Stimulated activated CD4-positive, alpha-beta T cell treated with anti-CD3 and anti-CD28 coated beads, TNF-alpha, amount 100 ng/mL, for 4 hours (primary cell): ENCODE measurements at places on chromosomes 4 and X.
A peak's percentile ranks its signal among the peaks of the same experiment; 100 is the strongest.

DNA sequence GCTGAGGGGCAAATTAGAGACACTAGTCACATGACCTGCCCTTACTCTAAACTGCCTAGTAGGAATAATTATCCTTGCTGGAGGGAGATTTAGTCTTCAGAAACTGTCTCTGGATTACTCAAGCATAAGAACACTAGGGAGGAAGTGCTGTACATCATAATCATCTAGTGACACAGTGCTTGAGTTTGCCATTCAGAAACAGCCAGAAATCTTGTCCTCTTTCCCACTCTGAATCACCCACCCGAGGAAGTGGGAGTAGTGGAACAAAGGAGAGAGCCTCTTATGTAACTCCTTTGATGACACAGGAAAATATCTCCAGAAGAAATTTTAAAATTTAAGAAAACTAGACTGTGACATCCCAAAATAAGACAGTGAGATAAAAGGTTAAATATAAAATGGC is 69.3 kb upstream of the PCDH19 start:
- DNase-seq = no peak

- DNase-seq = no peak
These were observed 294.1 kb downstream of the ARHGAP10 start for GRCh38 chr4:148025981-148026380.

GRCh38 chrX:47849778-47850177 is 13.1 kb downstream of the ZNF81 start:
- no peak for DNase-seq

GRCh38 chr4:163493643-163494359 is 689 bp upstream of the TMA16 start:
- no peak for DNase-seq

- no peak for DNase-seq
These were observed 202.3 kb downstream of the PARM1 start for GRCh38 chr4:75135068-75135825.

- no peak for DNase-seq
These were observed 12.0 kb downstream of the MAB21L2 start for GRCh38 chr4:150593996-150594395.

DNA sequence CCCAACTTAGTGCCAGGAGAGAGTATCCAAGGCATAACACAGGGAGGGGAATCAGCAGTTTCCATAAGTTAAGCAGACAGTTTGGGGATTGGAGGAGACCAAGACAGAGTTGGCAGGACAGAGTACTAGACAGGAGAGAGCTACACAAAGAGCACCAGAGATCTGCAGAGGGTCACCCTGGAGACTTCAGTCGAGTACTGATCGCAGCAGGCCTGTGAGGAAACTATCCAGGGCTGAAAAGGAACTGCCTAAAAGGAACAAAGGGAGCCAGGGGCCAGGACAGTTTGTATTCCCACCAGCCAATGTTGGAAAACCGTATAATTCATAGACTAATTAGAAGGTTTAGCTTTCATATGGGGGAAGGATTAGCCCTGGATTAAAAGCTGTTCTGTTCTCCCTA is 80.6 kb upstream of the ENPP6 start:
- DNase-seq = no peak

DNA sequence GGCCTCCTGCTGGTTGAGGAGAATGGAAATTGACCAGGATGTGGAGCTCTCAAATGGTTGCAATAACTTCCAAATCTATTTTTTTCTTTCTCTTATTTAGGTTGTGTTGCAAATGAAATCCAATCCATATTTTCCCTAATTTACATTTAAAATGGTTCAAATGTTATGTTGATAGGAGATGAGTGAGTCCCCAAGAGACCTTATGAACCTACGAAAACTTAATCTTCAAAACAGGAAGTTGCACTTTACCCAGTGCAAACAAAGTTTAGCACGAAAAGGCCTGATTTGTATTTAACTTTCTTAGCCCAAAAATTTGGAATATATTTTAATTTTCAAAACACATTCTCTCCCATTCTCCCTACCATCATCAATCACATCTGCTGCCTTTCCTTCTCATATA is 59.3 kb upstream of the NDP start:
- no peak for DNase-seq

DNA sequence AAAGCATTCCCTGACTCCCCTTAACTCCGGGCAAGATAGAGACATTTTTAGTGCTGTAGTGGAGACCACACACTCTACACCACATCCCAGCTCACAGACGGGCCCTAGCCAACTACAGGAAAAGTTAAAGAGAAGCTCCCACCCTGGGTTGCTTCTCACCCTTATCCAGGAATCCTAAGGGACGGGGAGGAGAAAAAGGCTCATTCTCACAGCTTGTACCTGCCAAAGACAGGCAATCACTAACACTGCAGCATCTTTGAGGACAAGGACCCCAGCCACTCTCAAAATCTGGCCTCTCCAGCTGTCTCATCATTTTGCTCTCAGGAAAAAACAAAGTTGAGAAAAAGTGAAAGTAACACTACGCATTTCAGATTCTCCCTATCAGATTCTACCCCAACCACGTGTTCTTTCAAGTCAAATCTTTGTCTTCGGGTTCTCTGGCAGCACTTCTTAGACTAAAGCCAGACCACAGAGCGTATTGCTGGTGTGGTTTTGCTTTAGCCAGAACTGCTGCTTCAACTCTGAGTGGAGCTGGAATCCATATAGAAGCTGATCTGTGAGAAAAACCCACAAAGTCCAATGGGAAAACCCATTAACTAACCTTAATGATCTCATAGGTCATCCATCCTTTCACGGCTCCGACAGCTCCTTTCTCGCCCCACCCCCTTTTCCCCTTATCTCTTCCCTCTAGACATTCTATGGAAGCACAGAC is 605.9 kb upstream of the DIPK2B start:
- DNase-seq = no peak

- no peak for DNase-seq
These were observed 180.6 kb upstream of the NUDT6 start for GRCh38 chr4:123102897-123103471.

DNA sequence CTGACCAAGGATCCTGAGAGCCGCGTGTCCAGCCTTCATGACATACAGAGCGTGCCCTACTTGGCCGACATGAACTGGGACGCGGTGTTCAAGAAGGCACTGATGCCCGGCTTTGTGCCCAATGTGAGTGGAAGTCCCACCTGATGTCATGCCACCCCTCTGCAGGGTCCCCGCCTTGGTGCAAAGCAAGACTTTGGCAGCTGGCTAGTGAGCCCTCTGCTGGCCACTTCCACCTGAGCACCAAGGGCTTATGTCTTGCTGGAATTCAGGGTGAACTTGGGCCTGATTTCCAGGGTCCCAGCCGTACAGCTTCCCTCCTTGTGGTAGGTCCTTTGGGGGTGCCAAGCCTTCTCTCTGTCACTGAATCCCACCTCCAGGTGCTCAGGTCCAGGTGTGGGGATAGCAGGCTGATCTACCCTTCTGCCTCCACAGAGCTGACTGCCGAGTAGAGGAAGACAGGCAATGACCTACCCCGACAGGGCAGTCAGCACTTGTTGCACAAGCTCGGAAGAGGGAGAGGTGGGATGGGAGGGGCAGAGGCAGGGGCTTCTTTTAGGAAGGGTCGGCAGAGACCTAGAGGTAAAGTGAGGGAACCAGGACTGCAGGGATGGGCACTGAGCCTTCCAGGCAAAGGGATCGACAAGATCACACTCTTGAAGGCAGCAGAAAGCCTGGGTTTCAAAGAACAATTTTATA is 248.1 kb downstream of the EVC2 start:
- no peak for DNase-seq

- DNase-seq = no peak
These were observed 245.4 kb downstream of the DCLK2 start for GRCh38 chr4:150323406-150324325.

DNA sequence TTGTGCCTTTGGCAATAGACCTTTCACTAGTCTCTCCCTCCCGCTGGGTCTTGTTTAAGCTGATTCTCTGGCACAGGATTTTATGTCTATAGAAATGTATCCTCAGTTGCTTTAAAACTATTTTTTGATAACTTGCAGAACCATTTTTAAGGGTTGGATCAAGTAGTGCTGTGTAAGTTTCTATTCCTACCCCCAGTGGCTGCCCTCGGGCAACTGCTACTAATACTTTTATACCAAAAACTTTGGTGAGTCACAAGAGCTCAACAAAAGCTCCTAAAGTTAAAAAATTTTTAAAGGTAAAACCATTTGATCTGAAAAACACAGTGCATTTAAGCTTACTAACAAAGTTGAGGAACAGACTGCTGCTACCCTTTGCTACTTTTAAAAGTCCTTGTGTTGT is 1460.6 kb upstream of the PCDH7 start:
- no peak for DNase-seq

DNA sequence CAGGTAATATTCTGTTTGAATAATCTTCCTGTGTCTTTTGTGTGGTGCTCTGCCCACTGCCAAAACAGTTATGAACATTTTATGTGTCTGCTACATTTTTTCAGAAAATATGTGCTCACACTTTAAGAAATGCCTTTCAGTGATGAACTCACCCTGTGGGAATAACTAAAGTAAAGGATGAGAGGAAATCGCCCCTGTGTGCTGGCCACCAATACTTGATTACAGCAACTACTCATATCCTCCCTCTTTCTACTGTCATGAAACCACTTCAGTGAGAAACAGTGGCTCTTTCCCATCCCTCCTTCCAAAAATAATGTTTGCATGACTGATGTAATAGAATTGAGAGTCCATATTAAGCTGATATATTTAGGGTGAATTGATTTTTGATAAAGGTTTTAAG is 900.9 kb downstream of the RAB28 start:
- no peak for DNase-seq

DNA sequence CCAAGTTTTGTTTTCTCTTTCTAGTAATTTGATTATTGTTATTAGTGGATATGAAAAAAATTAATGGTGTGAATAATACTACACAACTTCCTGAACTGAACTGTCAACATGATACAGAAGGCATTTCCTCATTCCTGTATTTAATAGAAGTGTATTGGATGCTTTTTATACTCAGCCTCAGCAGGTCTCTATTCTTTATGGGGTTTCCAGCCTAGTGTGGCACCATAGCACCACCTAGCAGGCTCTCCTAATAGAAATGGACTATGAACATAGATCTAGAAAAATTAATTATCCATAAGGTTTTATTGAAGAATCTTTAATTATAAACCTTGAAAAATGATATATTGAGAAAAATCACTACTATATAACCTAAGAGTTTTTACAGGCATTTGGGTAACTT is 52.4 kb downstream of the GLRB start:
- DNase-seq = no peak

DNA sequence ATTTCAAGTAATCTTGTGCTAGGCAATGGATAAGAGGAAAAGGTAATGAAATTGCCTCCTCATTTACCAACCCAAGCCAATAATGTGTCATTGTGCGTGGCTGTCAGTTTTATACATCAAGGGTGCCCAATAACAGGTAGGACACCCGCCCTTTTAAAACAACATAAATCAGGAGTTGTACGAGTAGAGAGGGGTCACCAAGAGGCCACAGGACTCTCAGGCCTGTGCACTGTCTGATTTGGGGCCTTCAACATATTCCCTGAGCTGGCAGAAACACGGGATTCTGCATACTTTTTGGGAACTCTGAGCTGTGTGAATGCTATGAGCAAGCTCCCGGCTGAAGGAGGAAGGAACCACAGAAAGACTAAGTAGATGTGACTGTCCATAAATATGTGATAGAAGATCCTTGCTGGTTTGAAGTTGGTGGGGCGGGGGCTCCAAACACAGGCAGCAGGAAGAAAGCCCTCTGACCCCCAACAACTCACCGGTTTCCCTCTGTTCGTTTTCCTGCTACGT is 82.7 kb upstream of the MAML3 start:
- DNase-seq = no peak

GRCh38 chr4:11111876-11112275 is 316.8 kb downstream of the HS3ST1 start:
- no peak for DNase-seq

DNA sequence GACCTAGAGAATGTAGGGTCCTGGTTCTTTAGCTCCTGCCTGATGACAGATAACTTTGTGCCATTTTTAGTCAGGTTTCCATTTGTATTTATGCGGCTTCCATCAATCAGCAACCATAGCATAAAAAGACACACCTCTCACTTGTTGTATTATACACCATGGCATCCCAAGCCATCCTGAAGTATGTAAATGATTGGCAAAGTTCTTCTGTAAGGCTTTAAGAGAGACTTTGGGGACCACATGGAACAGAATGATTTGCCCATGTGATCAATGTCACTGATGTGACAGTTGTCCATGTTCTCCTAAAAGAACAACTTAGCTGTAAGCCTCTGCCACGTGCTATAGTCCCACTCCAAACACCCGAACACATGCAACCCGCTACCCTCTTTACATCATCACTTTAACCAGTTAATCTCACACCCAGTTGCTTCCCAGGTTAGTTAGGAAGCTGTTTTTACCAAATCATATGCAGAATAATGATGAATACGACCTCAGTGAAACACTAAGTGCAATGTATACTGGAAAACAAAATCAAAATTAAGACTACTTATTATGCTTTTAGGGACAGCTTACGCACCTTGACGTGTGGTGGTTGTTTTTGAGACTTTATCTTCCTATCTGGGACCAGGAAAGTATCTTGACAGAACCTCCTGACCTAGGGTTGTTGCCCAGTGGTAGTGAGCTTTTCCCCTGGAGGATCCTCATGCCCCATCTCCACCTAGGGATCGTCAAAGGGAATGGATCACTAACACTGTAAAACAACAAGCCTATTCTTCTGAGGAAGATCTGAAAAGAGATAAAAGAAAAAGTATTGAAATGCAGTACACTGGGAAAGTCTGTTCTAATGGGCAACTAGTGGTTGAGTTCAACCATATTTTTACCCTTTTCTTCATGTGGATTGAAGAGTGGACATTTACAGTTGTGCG is 267.8 kb downstream of the CHIC1 start:
- no peak for DNase-seq

GRCh38 chr4:138981930-138982390 is 33.6 kb upstream of the NOCT start:
- no peak for DNase-seq

DNA sequence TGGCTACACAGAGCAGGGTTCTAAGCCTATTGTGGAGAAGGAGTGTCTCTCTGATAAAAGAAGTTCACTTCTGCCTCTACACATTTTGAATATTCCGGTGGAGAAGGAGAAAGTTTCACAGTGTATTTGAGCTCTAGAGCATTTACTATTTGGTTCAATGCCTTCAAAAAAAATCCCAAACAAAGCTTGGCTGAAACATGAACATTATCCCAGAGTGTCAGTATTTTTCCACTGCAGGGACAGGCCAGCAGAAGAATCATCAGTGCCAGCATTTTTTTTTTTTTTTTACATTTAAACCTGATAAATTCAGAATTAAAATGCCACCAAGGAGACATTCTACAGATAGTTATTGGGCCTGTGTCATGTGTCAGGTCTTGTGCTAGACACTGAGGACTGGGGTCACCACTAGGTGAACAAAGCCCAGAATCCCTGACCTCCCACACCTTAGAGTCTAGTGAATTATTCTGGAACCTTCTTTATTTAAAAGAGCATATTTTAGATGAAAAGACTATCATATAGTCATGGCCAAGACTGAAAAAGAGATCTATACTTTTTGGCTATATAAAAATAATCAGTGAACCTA is 48.0 kb upstream of the NAP1L5 start:
- DNase-seq = no peak

GRCh38 chr4:175127314-175127713 is 209.2 kb downstream of the ADAM29 start:
- no peak for DNase-seq

GRCh38 chr4:139554893-139555704 is 920 bp downstream of the SETD7 start:
- DNase-seq = peak; percentile 78
